ENCODE measurements at places on chromosomes 2 and 18.

DNA sequence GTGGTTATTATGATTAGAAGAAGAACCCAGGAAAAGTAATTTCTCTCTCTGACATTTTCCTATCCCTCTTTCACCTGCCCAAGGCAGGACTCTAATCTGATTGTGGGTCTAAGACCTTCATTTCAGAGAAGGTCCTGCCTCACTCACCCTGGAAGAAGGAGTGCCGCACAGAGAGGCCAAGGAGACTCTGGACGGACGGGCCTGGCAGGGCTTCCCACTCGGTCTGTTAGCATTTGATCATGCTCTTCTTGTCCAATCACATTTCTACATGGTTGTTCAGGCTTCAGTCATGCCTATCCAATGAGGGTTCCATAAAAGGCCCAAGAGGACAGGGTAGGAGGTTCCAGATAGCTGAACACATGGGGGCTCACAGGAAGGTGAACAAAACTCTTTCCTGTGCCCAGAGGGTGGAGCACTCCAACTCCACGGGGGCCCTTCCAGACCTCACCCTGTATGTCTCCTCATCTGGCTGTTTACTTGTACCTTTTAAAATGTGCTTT lies 27.0 kb downstream of the ZNF892 start:
- DNase-seq: no peak

GRCh38 chr2:212033888-212034287 lies 504.7 kb downstream of the ERBB4 start:
- DNase-seq: no peak

GRCh38 chr2:69588403-69588802 lies 55.1 kb downstream of the AAK1 start:
- DNase-seq: no peak

- no peak for DNase-seq
Observed at GRCh38 chr18:25827228-25827627, 263.2 kb downstream of the SS18 start.

GRCh38 chr18:54805571-54806334 lies 22.5 kb upstream of the RAB27B start:
- no peak for DNase-seq

- no peak for DNase-seq
Observed at GRCh38 chr2:232865165-232865564, 4.9 kb upstream of the SNORC start.

- no peak for DNase-seq
Observed at GRCh38 chr2:213959589-213959988, 451.3 kb upstream of the VWC2L start.

DNA sequence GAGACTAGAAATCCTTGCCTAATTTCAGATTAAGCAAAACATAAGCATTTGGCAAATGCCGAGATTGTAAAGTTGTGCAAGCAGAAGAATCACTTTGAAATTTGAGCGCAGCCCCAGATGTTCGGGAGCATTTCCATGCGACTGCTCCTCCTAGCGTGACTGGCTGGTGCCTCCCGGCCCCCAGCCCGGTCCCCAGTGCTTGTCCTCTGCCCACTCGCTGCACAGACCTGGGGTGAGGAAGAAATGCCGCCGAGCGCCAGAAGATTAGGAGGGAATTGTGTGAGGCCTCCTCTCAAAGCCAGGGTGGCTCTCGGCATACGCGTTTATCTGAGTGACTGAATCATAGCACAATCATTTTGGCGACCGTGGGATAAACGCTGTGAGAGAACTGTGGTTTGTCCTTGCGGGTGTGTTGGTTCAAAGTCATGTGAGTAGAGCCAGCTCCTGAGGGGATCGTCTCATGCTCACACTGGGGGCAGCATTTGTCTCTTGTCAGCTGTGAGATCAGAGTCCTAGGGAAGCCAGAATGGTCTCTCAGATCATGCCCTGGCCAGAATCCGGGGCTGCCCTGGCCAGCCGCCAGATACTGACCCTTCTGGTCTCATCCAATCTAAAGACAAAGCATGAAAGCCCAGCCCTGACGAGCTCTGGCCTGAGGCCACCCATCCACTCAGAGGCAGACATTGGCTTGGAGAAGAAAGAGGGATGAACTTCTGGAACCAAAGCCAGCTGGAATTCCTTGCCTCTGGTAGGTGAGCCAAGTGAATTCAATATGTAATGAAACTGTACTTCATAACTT lies 189.3 kb downstream of the SH3RF3 start:
- no peak for DNase-seq

- no peak for DNase-seq
Observed at GRCh38 chr2:39894082-39894481, 115.0 kb upstream of the THUMPD2 start.

DNA sequence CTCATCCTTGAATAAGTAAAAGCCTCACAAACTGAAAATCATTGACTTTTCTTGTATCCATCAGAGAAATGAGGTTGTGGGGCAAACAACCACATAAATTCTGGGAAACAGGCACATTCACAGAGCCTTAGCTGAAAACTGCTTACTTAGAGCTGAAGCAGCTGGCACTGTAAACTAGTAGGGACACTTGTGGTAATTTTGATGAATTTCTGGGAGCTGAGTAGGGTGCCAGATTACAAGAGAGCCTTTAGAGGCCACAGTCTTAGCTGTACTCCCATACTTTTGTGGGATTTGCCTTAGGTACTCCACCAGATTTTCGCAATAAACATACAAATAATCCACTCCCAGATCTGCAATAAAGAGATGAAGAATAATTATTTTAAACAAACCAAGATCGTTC lies 315.2 kb downstream of the TMX3 start:
- no peak for DNase-seq

DNA sequence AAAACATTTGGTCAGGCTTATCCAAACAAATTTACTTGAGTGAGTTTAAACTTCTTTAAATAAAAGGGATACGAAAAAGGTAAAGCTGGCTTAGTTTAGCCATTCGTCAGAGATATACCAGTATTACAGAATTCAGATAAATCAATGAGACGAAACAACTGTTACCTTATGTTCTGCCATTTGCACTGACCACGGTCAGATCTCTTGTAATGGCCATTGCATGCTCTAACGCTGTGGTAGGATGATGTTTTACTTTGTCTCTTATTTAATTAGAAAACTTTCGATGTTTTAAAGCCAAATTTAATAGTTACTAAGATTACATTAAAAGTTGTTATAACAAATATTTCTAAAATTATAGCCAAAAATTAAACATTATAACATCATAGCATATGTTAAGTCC lies 1.5 kb downstream of the C18orf54 start:
- DNase-seq: no peak

- no peak for DNase-seq
Observed at GRCh38 chr2:15243762-15244161, 317.4 kb downstream of the NBAS start.

GRCh38 chr2:120823551-120823950 lies 87.9 kb downstream of the GLI2 start:
- no peak for DNase-seq

DNA sequence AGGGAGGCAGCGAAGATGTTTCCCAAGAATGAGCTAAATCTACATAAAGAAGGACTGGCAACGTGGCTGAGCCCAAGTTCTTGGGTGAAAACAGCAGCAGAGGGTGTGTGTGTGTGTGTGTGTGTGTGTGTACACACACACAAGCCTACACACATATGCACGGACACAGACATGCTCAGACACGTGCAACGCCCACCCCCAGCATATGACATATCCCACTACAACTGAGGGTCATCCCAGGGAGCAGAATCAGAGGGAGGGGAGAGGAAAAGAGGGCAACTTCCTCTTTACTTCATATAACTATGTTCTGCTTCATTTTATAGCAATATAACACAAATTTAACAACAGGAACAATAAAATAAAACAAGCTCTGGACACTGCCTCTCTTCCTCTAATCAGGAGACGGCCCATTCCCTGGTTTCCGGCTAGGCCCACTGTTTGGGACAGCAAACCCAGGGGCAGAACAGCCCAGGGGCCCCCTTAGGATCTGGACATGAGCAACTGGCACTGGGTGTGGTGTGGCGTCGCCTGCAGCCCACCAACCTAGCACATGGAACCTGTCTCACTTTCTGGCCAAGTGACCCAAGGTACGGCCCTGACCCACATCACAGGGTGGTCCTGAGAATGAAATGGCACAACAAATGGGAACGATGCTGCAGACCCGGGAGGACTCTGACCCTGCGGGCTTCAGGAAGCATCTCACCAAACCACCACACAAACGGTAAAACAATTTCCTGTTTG lies 25.0 kb downstream of the FAM178B start:
- DNase-seq: no peak

DNA sequence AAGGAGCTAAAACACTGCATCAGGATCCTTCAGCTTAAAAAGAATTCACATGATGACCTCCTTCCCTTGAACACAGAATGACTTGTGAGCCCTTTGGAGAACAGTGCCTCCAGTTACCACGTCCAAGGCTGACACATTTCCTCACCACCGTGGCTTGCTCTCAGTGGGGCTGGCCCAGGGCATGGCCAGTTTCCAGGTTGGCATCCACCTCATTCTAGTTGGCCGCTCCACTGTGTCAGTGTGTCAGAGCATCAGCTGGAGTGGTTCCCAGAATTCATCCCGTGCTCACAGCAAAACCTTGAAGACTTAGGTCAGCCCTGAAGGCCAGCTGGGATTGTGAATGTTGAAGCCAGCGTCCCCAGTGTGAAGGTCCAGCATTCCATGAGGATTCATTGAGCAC lies 158.5 kb downstream of the INSIG2 start:
- DNase-seq: no peak

- DNase-seq: no peak
Observed at GRCh38 chr2:25881764-25882163, 3.5 kb upstream of the ASXL2 start.

DNA sequence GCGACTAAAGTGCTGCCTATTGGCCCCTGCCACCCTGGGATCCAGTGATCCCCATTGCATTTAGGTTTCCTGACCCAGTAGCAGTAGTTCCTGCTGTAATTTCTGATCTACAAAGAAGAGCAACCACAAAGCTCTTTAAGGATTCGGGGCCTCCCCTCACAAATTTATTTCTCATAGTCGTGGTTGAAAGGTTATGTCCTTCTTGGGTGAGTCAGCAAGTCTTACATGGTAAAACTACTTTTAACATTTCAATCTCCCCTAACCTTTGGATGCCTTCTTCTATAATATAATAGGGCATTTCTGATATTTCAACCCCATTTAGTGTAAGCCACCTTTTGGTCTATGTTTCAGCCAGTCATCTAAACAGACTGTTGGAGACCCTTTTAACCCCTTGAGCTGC lies 14.9 kb downstream of the PIKFYVE start:
- DNase-seq: no peak

DNA sequence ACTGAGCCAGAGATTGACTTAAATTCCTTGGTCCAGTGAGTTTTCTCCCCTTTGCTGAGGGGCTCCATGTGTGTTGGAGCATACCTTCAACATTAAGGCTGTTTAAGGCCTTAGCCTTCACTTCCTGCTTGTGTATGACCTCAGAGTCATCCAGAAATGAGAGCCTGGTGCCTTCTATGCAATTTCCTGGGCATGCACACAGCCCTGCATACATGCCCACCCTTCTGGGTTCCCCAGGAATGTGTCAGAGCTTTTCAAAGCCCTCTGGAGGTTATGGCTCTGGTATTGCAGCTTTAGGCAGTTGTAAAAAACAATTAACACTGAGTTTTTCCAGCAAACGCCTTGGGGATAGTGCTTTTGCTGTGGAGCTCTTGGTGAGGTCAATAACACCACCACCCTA lies 16.7 kb downstream of the IL1R1 start:
- DNase-seq: no peak

DNA sequence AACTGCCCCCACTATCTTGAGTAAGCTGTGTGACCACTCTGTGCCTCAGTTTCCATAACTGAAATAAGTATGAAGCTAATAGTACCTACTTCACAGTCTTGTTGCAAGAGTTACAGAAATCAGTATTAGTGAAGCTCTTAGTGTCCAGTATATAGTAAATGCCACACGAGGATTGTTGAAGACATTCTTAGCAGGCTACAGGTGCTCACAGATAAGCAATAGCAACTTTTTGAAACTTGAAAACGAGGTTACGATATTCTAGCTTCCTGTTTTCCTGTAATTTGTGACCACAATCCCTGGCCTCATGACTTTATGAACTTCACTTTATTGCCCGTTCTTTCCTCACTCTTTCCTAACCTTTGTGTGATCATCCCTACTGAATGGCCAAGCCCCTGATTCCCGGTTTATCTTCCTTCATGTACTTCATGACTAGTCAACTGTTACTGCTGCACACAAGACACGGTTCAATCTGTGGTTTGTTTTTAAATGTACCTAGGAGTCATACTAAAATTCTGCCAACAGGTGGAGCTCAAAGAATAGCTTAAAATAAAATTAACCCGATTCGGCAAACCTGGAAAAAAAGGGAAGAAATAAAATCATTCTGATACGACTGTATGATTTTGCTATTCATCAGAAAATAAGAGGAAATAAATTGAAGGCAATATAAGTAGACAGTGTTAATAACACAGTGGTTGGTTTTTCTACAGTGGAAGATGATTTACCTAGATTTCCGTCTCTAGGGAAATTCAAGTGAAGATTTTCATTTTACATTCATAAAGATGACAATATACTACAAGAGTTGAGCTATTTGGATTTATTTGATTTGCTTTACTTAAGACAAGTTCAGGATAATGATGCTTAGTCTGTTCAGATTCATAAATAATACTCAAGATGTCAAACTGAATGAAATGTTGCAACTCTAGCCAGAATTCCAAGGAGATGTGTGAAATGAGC lies 38.1 kb upstream of the STAT1 start:
- peak; percentile 52 for DNase-seq

GRCh38 chr2:198096002-198096401 lies 291.6 kb downstream of the PLCL1 start:
- no peak for DNase-seq

GRCh38 chr2:182581196-182581935 lies 134.7 kb upstream of the DNAJC10 start:
- no peak for DNase-seq

DNA sequence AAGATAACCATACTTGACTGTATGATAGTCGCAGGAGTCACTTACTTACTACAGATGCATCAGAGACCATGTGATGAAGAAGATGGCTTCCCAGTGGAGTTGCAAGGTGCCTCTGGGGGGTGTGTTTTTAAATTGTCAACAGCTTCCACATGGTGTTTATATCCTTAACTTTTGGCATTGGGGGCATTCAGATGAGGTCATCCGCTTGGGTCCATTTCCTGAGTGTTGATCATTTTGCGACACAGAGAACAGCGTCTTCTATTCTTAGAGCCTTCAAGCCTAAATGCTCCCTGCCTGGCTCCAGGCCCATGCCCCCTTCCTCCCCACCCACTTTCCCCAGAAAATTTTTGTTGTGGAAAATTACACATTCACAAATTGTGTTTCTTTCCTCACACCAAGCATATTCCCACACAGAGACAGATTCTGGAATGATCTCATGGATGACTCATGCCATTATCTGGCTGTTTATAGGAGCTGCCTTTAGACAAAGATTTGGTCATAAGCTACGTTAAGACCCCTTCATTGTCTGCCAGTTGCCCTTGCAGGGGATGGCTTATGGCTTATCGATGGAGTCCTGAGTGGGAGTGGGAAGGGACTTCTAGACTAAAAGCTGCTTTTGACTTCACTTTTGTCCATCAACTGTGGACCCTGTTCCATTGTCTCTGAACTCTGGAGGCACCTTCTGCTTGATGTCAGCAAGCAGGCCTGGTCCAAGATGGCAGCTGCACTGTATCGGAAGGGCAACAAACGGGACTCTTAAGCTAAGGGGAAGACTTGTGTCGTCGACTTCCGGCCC lies 91.8 kb downstream of the CABLES1 start:
- no peak for DNase-seq

GRCh38 chr2:237956402-237956736 lies 10.4 kb upstream of the UBE2F start:
- DNase-seq: no peak
